ENCODE measurements at places on chromosomes 11 and 22.
A peak's percentile ranks its signal among the peaks of the same experiment; 100 is the strongest.

GRCh38 chr11:67230406-67230805 is 35.9 kb upstream of the GRK2 start:
- no peak for DNase-seq

GRCh38 chr11:96324912-96325311 is 18.1 kb downstream of the MAML2 start:
- peak; percentile 89 for DNase-seq

GRCh38 chr11:87726506-87726905 is 448.7 kb downstream of the RAB38 start:
- peak; percentile 12 for DNase-seq

- no peak for DNase-seq
Observed at GRCh38 chr11:102966011-102966410, 10.5 kb upstream of the MMP13 start.

- peak; percentile 63 for DNase-seq
Observed at GRCh38 chr11:105673089-105673488, 63.2 kb downstream of the GRIA4 start.

- no peak for DNase-seq
Observed at GRCh38 chr11:76496174-76496573, 51.4 kb downstream of the EMSY start.

DNA sequence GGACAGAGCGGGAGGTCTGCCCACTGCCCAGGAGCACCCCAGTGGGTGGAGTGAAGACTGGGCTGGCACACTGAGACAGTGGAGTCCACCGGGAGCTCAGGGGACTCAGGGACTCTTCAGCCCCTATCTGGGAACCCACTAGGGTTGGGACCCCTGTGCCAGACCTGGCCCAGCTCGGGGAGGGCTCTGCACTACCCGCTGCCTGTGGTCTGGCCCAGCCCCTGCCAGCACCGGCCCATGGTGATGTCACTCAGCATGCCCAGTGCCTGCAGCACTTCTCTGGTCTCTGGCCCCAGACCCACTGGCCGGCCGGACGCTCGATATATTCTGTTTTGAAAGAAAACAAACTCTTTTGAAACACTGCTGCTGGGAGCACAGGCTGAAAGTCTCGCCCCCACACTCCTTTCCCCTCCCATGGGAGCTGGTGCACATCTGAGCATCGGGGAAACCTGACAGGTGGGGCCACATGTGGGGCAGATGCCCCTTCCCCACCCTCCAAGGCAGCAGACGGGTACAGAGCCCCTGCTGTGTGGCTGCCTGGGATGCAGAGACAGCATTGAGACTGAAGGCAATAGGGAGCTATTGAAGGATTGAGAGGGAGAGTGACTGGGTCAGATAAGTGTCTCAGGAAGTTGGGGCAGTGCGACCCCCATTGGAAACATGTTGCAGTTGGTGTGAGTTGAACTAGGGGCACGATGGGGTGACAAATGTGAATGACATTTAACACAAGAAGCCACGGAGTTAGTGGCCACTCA is 62.9 kb downstream of the MYEOV start:
- no peak for DNase-seq

- peak; percentile 92 for DNase-seq
Observed at GRCh38 chr11:65903068-65903481, 2.9 kb upstream of the FOSL1 start.

GRCh38 chr22:49788504-49788903 is 39.2 kb downstream of the BRD1 start:
- no peak for DNase-seq

- no peak for DNase-seq
Observed at GRCh38 chr11:112610996-112611750, 350.0 kb upstream of the NCAM1 start.

DNA sequence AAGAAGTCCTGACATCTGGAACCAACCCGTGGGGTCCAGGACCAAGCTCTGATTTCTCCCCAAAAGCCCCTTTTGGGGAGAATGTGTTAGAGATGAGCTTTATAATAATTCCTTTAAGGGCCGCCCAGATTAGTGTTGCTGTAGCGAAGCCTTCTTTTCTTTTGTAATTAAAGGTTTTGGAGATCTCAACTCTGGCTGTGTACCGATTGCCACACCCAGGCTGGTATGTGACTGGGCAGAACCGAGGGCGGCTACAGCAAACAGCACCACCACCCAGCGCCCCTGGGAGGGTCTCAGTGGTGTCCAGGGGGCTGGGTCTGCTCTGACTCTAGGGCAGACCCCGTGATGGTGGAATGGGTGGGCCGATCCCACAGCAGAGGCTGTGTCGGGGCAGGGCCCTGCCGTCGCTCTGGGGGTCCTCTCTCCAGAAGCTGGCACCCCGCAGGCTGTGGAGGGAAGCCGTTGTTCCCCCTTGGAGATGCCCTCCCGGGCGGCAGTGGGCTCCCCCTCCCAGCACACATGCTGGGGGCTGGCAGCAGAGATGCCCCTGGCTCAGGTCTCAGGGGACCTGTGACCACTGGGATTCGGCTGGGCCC is 31.0 kb downstream of the TPCN2 start:
- no peak for DNase-seq

GRCh38 chr11:9138133-9138453 is 46.7 kb upstream of the SCUBE2 start:
- no peak for DNase-seq

GRCh38 chr11:23021287-23021863 is 161.1 kb upstream of the CCDC179 start:
- peak; percentile 44 for DNase-seq

- no peak for DNase-seq
Observed at GRCh38 chr22:37774728-37775127, 33.0 kb upstream of the GCAT start.

DNA sequence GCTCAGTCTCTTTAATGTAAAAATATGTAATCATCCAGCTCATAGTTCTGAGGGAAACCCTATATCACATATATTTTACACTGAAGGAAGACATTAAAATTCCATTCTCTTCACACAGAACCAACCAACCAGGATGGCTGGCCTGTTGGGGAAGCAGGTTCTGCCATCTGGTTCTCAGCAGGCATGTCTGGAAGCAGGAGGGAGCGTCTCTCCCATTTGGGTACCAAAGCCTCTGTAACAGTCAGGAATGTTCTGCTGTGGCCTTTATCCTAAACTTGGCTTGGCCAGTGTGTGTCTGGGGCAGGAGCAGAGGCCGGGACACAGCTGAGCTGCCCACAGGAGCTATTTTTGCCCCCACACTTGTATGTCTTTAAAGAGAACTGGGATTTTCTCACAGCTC is 29.2 kb downstream of the SGSM3 start:
- peak; percentile 57 for DNase-seq

DNA sequence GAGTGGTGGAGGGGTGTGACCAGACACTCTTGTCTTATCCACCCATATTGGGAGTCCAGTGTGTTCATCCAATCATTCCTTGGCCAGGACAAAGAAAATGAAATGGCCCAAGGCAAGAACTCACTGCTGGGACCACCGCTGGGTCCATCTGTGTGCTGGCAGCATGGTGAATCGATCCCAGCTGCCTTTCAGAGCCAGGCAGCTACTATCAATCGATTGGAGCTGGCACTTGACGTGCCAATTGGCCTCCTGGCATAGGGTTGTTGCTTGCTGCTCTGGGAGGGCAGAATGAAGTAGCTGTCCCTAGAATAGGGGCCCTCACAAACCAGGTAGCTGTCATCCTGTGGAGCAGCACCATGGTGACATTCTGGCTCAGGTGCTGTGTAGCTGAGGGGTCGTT is 1.4 kb upstream of the ARVCF start:
- no peak for DNase-seq

DNA sequence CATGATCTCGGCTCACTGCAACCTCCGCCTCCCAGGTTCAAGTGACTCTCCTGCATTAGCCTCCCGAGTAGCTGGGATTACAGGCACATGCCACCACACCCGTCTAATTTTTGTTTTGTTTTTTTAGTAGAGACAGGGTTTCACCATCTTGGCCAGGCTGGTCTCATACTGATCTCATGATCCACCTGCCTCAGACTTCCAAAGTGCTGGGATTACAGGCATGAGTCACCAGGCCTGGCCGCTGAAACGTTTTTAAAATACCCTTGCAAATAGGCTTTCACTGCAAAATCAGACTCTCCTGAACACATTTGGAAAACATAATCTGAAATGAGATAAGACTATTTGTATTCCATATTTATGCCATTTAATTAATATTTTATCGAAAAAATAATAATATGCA is 826.1 kb upstream of the CNTN5 start:
- DNase-seq, result no peak

GRCh38 chr11:130582981-130583380 is 134.5 kb downstream of the ADAMTS15 start:
- DNase-seq, result no peak

GRCh38 chr11:125950696-125951651 is 5.1 kb downstream of the VSIG10L2 start:
- DNase-seq, result no peak

- peak; percentile 24 for DNase-seq
Observed at GRCh38 chr11:123653827-123654565, 428 bp downstream of the SCN3B start.

DNA sequence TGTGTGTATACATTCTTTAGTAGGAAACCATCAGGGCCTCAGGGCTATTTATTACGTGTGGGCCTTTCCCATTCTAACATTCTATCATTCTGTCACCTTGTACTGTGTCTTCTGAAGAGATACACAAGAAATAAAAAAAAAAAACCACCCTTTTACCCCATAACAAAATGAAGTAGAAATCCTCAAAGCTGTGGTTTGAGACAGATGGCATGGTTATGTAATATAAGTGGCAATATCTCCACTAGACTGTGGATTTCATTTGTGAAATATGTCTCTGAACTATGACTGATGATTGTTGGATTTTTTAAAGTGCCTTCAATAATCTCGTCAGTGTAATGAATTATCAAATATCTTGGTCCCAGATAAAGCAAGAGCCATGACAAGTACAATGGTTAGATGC is 150.0 kb upstream of the BLID start:
- no peak for DNase-seq

GRCh38 chr11:65454696-65455456 is 32.3 kb downstream of the NEAT1 start:
- peak; percentile 88 for DNase-seq

DNA sequence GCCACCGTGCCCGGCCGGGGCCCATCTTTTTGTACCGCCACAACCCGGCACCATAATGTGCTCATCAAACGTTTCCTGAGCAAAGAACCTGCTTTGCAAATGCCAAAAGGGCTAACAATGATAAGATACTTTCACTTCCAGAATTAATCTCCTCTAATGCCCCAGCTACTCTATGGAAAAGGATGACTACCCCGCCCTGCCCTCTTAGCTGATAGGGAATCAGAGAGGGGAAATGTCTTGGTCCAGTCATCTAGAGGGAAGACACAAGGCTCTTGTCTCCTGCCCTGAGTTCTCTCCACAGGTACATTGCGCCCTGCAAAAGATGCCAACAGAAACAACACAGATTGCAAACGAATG is 586 bp downstream of the TTLL1 start:
- DNase-seq, result no peak

- DNase-seq, result no peak
Observed at GRCh38 chr22:43820651-43821305, 8.7 kb upstream of the EFCAB6 start.

DNA sequence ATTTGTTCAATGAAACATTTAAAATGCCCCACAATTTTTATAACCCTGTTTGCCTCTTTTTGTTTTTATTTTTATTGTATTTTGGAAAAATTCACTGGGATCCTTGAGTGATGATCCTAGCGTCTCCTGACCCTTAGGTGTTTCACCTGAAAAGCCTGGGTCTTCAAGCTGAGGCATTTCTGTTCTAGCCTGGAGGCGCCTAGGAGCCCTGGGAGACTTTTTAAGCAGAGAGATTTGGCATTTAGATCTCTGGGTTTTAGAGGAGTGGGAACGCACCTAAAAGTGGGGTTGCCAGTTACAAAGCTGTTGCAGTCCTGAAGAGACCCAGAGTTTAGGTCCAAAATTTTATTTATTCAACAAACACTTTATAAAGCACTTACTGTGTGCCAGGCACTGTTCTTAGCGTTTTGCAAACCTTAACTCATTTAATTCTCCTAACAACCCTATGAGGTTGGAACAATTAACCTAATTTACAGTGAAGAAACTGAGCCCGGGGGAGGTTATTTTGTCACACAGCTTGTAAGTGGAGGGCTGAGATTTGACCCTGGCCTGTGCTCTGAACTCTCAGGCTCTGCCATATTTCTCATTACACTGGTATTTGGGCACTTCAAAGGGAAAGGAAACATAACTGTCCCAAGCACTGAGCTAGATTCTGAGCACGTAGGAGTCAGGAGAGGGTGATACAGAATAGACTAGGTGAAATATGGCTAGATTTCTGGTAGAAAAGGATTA is 834 bp upstream of the FADS1 start:
- no peak for DNase-seq

- no peak for DNase-seq
Observed at GRCh38 chr11:35343033-35343598, 76.2 kb downstream of the SLC1A2 start.

DNA sequence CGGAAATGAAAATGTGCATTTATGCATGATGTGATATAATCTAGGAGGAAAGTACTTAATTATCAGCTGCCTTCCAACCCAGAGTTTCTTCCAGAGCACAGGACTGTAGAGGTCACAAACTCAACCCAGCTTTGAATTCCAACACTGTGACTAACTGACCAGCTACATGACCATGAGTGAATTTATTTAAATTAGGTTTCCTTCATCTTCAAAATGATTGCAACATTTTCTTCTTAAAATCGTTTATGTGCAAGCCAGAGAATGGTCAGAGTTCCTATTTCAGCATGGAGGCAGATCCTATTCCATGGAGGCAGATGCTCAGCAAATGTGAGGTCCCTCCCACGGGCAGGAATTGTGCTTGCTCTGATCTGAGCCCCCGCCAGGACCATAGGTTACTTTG is 42.4 kb downstream of the OSBP start:
- peak; percentile 57 for DNase-seq
